ENCODE measurements at places on chromosomes 2 and 18. TPM values are rescaled to one million over a fixed set of nuclear protein-coding genes. Genes with fewer than 3 reads are reported as not detected.
A peak's percentile ranks its signal among the peaks of the same experiment; 100 is the strongest.

DNA sequence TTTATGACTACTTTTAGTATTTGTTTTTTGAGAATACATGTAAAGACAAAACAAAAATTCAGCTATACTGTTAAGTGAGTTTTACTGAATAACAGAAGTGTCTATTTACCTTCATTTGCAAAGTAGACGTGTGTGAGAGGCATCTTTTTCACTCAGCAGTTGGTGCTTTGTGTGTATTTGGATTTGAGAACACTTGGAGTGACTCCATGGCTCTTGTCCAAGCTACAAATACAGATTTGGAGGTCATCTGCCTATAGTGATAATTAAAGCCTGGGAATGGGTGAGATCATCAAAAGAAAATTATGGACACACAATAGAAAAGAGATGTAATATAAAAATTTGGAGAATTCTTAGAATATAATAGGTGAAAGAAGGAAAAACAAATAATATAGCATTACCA is 6.2 kb downstream of the NAB1 start:
- no peak overlapping the region for H3K27ac ChIP-seq
- no peaks in the 10 kb centered on the region for H3K27me3 ChIP-seq
- no peak overlapping the region for H3K4me3 ChIP-seq
- no peaks in the 10 kb centered on the region for H3K36me3 ChIP-seq

GRCh38 chr2:64327510-64328414 is 126.2 kb upstream of the LGALSL start:
- H3K4me3 ChIP-seq = no peak overlapping the region
- DNase-seq = no peak
- H3K27ac ChIP-seq = peak overlapping the region; percentile 25
- no peaks in the 10 kb centered on the region for H3K36me3 ChIP-seq
- H3K27me3 ChIP-seq = no peaks in the 10 kb centered on the region
- H3K4me1 ChIP-seq = peaks cover 3% of the 10 kb centered on the region

GRCh38 chr18:68839701-68840100 is 41.8 kb downstream of the CCDC102B start:
- no peaks in the 10 kb centered on the region for H3K36me3 ChIP-seq
- no peaks in the 10 kb centered on the region for H3K27me3 ChIP-seq
- H3K27ac ChIP-seq = no peak overlapping the region
- no peak overlapping the region for H3K4me3 ChIP-seq
- no peak for DNase-seq

DNA sequence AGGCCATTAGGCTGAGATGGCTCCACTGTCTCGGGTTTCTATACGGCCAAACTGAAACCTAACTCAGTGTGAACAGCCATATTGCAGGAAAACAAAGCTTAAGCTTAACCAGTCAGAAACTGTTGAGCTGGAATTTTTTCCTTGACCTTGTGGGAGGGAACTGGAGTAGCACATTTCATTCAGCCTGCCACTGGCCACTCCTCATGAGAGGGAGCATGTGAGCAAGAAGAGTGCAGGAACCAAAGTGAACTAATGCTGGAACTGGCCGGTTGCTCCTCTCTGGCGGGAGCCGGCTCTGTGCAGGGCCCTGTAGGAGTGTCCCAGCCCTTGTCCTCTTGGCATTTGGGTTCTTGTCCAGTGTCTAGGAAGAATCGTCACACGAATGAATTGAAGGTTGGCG is 5.9 kb upstream of the POLE4 start:
- no peaks in the 10 kb centered on the region for H3K36me3 ChIP-seq
- H3K27me3 ChIP-seq = no peaks in the 10 kb centered on the region
- DNase-seq = no peak
- no peak overlapping the region for H3K27ac ChIP-seq
- H3K4me3 ChIP-seq = no peak overlapping the region

Gene RAB31
- total RNA-seq = 16.0 TPM

Gene PDE1A
- total RNA-seq = 1.7 TPM

DNA sequence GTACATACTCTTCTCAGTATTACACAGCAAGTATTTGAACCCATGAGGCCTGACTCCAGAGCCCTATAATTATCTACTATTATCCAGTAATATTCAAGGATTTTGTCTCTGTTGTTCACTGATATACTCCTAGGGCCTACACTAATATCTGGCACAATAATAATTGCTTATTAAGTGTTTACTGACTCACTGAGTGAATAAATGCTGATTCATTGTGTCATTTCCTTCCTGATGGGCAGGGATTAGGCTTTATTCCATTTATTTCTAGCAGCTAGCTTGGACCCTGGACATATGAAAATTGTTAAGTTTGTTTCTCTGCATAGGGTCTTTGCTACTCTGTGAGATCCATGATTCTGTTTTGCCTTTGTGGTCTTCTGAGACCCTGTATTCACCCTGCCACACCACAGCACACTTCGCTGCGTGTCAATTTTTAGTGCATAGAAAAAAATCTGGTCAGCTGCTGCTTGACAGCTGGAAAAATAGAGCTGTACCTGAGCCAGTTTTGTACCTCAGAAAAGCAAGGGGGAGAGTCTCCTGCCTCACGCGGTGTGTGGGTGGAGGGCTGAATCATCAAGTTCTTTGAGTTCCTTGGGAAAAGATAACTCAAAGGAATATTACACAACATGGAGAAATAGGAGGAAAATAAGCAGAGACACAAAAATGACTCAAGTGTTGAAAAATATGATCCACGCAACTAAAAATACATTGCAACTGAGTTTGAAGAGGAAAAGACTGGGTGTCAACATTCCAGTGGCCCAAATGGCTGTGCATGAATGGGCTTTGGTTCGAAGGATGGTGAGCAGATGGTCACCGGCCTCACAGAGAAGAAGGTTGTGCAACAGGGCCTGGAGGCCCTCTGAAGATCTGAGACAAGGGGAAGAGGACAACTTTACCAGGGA is 18.9 kb upstream of the DPP4 start:
- H3K27ac ChIP-seq = no peak overlapping the region
- no peaks in the 10 kb centered on the region for H3K36me3 ChIP-seq
- no peaks in the 10 kb centered on the region for H3K4me1 ChIP-seq
- no peak for DNase-seq
- no peaks in the 10 kb centered on the region for H3K27me3 ChIP-seq

- no peaks in the 10 kb centered on the region for H3K36me3 ChIP-seq
- no peak overlapping the region for H3K4me3 ChIP-seq
- no peaks in the 10 kb centered on the region for H3K4me1 ChIP-seq
- no peak for DNase-seq
- no peak overlapping the region for H3K27ac ChIP-seq
- H3K27me3 ChIP-seq = no peaks in the 10 kb centered on the region
Observed at GRCh38 chr2:160355080-160355479, 138.5 kb downstream of the RBMS1 start.

Gene DSC3
- total RNA-seq = 0.37 TPM

Gene TEX51
- not detected for total RNA-seq

DNA sequence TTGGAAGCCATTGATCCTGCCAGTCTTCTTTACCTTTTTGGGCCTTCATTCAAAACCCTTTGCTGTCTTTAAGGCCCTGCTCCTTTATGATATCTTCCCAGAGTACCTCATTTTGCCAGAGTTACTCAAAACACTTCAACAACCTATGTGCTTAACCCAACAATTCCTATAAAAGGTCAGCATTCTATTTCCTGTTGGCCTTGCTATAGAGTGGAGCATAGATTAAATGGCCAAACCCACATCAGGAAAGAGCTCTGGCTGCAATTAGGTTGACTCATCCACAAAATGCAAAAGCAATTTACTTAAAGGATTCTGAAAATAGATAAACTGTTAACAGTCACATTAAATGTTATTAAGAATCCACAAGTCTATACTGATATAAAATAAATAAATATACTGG is 21.2 kb downstream of the MRPL33 start:
- no peak overlapping the region for H3K27ac ChIP-seq
- H3K4me1 ChIP-seq = no peaks in the 10 kb centered on the region
- no peaks in the 10 kb centered on the region for H3K36me3 ChIP-seq
- no peaks in the 10 kb centered on the region for H3K27me3 ChIP-seq
- DNase-seq = no peak

Gene CFAP53
- total RNA-seq = 0.16 TPM

DNA sequence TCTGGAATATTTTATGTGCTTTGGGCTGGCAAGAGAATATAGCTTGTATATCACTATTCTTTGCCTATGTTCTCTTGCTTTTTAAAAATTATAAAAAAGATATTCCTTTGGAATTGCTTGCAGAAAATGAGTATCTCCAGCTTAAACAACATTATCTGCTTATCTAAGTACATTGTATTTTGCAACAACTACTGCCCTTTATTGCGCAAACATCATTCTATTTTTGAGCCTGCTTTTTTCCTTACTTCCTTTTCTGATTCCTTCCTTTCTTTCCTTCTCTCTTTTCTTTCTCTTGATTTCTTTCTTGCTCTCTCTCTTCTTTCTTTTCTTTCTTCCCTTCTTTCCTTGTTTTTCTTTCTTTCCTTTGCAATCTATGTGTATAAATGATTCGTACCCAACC is 74.0 kb downstream of the UNC80 start:
- H3K27me3 ChIP-seq = no peaks in the 10 kb centered on the region
- H3K27ac ChIP-seq = no peak overlapping the region
- no peak for DNase-seq
- H3K4me1 ChIP-seq = no peaks in the 10 kb centered on the region

Gene ATL2
- total RNA-seq = 66.5 TPM

Gene EML6
- total RNA-seq = 2.1 TPM

Gene GAL3ST2
- total RNA-seq = 34.2 TPM

DNA sequence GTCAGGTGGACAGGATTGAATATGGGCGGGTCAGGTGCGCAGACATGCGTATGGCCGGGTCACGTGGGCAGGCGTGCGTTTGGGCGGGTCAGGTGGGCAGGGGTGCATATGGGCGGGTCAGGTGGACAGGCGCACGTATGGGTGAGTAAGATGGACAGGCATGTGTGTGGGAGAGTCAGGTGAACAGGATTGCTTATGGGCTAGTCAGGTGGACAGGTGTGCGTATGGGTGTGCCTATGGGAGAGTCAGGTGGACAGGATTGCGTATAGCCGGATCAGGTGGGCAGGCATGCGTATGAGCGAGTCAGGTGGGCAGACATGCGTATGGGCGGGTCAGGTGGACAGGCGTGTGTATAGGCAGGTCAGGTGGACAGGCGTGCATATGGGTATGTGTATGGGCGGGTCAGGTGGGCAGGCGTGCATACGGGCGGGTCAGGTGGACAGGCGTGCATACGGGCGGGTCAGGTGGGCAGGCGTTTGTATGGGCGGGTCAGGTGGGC is 30.3 kb upstream of the KLF11 start:
- no peaks in the 10 kb centered on the region for H3K36me3 ChIP-seq
- no peak overlapping the region for H3K4me3 ChIP-seq
- no peaks in the 10 kb centered on the region for H3K27me3 ChIP-seq
- no peaks in the 10 kb centered on the region for H3K4me1 ChIP-seq
- no peak overlapping the region for H3K27ac ChIP-seq
- DNase-seq = no peak

DNA sequence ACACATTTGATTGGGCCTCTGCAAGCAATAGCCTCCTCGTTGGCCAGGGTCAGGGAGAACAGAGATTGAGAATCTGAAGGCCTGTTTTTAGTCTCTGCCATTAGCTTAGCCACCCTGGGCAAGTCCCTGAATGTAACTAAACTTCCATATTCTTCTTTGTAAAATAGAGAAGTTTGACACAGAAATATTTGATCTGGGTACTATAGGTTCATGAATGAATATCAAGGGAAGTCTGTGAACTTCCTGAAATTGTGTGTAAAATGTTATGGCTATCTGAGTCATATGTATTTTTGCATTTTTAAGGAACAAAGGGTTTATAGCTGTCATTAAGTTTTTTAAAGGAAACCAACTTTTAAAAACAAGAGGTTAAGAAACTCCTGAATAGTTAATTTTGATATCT is 23.2 kb downstream of the RND3 start:
- DNase-seq = no peak
- no peak overlapping the region for H3K27ac ChIP-seq
- no peaks in the 10 kb centered on the region for H3K27me3 ChIP-seq
- H3K4me3 ChIP-seq = no peak overlapping the region

- no peak overlapping the region for H3K4me3 ChIP-seq
- no peak overlapping the region for H3K27ac ChIP-seq
- no peak for DNase-seq
- H3K4me1 ChIP-seq = no peaks in the 10 kb centered on the region
- no peaks in the 10 kb centered on the region for H3K27me3 ChIP-seq
Observed at GRCh38 chr18:80056095-80056494, 21.9 kb downstream of the RBFA start.

DNA sequence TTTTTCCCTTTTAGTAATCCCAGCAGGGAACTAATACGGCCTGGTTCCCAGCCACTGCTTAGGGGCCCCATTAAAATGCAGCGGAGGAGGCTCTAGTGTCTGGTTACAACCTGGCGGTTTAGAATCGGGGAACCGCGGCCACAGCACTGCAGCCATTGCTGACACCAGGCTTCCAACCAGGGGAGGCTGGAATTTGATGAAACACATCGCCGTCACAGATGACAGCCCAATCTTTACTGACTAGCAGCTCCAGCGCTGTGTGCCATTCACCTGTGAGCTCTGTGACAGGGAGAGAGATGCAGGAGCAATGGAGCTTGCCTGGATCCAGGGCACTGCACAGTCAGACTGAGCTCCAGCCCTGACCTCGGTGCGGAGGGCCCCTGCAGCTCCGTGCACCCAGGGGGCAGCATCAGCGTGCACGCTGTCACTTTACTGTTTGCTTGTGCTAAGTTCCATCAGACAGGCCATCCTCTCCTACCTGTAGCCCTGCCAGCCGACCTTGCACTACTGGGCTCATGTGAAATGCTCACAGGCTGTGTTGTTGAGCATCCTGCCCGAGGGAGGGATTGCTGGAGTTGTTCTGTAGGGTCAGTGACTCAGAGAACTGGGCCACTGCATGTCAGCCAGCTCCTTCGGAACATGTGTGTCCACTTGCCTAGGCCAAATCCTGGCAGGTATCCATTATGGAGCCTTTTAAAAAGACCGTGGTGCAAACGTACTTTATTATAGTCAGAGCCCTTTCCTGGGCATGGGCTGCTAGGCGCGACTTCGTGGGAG is 203.5 kb downstream of the SEPTIN10 start:
- H3K4me3 ChIP-seq = no peak overlapping the region
- no peaks in the 10 kb centered on the region for H3K36me3 ChIP-seq
- no peaks in the 10 kb centered on the region for H3K4me1 ChIP-seq
- no peak overlapping the region for H3K27ac ChIP-seq
- no peak for DNase-seq

Gene GCKR
- 0.22 TPM for total RNA-seq

GRCh38 chr2:240810199-240810598 is 9.8 kb downstream of the KIF1A start:
- H3K4me1 ChIP-seq = no peaks in the 10 kb centered on the region
- no peak overlapping the region for H3K4me3 ChIP-seq
- no peaks in the 10 kb centered on the region for H3K36me3 ChIP-seq
- no peaks in the 10 kb centered on the region for H3K27me3 ChIP-seq
- no peak for DNase-seq

GRCh38 chr2:589281-590130 is 87.7 kb downstream of the TMEM18 start:
- no peaks in the 10 kb centered on the region for H3K27me3 ChIP-seq
- H3K27ac ChIP-seq = no peak overlapping the region
- DNase-seq = no peak
- no peaks in the 10 kb centered on the region for H3K36me3 ChIP-seq

Gene ALK
- total RNA-seq = not detected

DNA sequence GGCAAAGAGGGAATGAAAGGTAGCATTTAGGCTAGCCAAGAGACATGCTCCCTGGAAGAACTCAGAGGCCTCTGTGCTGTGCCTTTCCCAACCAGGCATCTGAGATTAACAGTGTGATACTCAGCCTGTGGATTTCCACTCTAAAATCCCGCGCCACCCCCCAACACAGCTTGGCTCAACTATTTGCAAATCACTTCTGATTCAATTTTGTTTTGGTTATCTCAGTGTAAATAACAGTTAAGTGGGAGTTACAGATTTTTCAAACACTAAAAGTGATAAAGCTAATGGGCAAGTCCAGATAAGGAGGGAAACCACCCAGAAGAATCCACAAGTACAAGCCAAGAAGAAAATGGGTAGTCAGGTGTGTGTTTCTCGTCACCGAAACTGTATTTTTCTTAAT is 1.4 kb upstream of the NRP2 start:
- H3K4me1 ChIP-seq = no peaks in the 10 kb centered on the region
- no peak overlapping the region for H3K27ac ChIP-seq
- H3K4me3 ChIP-seq = no peak overlapping the region
- H3K36me3 ChIP-seq = no peaks in the 10 kb centered on the region

Data from colonic mucosa (tissue), 4 donors.